ENCODE measurements at places on chromosomes 4 and X.

- no peak for DNase-seq
Measured at GRCh38 chr4:3524349-3524748, 7.9 kb downstream of the LRPAP1 start.

DNA sequence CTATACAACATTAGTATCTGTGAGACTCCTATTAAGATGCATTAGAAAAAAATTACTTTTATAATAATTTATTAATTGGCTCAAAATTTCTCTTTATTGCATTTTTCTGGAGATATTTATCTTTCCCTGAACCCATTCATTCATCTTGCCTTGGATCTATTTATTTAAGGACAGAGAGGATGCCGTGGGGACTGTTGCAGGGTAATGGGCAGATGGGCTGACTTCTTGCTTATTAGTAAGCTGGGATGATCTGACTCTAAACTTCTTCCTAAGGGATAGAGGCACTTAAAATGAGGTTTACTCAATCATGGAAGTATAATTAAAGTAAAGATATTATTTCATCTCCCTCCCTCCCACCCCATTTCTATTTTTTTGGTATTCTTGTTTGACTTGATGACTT is 18.2 kb upstream of the ANK2 start:
- no peak for DNase-seq

DNA sequence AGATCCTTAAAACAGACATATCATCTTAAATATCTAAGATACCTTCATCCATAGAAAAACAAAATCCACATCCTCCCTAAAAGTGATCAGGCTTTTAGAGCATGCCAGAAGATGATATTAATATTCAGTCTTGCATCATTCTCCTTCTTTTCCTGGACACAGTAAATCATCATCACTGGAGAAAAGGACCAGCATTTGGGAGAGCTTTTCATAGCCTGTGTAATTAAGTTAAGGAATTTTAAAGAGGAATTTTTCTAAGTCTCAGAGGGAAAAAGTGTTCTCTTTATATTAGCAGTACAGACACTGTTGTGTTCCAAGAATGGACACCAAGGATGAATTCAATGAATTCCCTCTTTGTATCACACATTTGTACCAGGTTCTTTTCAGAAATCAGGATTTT is 696 bp downstream of the SCRG1 start:
- DNase-seq, result no peak

GRCh38 chr4:86664959-86665358 is 70.8 kb downstream of the PTPN13 start:
- no peak for DNase-seq

- peak; percentile 72 for DNase-seq
Measured at GRCh38 chr4:89640620-89641366, 196.2 kb downstream of the SNCA start.

DNA sequence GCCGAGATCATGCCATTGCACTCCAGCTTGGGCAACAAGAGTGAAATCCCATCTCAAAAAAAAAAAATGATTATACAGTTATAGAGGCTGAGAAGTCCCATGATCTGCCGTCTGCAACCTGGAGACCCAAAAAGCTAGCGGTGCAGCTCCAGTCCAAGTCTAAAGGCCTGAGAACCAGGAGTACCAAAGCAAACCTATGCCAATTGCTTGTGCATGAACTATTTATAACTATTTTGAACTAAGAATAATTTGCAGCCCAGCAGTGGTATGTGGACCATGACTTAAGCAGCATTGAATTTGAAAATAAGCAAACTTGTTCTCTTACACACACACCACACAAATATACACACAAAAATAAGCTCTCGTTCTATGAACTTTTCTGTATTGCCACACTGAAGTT is 51.8 kb downstream of the TASL start:
- no peak for DNase-seq

GRCh38 chr4:141458501-141458900 is 177.9 kb upstream of the IL15 start:
- DNase-seq, result no peak

GRCh38 chr4:63757929-63758328 is 651.3 kb downstream of the TECRL start:
- no peak for DNase-seq

- no peak for DNase-seq
Measured at GRCh38 chr4:165964591-165964990, 91.6 kb downstream of the TLL1 start.

GRCh38 chrX:49192722-49193328 is 6.7 kb upstream of the PRICKLE3 start:
- no peak for DNase-seq

DNA sequence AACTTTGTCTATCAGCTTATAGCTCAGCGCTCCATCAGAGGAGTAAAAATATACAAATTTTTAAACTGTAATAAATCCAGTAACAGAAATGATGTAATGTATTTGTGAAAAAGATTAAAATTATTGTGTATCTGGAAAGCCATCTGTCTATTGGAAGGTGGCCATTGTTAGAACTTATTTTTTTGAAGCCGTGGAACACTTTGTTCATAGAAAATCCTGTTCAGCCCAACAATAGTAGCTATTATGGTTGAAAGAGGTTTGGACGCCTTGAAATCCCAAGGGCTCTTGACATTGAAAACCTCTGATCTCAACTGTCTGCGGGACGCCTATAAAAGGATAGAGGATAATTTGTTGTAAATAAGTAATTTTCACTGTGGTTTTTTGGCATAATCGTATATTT is 98.3 kb downstream of the RAPGEF2 start:
- DNase-seq, result no peak

DNA sequence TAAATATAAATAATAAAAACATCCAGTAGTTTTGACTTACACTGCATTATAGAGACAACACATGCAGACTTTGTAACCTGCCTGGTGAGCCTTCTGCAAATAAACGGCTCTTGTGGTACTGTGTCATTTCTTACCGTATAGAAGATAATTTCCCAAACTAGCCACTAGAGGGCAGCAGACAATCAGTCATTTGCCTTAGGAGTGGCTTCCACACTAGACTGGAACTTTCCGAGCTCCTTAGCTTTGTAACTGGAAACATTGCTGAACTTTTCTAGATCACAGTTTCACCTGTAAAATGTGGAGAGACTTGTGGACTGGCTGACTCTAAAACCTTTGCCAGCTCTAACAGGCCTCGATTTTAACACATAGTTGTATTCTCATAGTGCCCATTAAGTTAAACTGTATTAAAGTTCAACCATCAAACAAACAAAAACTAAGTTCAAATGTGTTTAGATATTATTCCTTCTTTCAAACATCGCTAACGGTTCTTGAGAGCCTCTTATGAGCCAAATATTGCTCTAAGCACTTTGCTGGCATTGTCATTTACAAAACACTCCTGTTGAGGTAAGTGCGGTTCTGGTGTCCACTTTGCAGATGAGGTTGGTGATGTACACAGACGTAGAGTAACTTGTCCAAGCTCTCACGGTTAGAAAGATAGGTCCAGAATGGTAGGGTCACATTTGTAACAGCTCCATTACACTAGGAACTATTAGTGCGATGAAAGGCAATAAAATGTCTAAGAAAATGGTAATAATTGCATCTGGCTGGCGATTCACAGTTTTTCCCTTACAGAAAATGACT is 345.5 kb downstream of the ANK2 start:
- DNase-seq, result no peak

DNA sequence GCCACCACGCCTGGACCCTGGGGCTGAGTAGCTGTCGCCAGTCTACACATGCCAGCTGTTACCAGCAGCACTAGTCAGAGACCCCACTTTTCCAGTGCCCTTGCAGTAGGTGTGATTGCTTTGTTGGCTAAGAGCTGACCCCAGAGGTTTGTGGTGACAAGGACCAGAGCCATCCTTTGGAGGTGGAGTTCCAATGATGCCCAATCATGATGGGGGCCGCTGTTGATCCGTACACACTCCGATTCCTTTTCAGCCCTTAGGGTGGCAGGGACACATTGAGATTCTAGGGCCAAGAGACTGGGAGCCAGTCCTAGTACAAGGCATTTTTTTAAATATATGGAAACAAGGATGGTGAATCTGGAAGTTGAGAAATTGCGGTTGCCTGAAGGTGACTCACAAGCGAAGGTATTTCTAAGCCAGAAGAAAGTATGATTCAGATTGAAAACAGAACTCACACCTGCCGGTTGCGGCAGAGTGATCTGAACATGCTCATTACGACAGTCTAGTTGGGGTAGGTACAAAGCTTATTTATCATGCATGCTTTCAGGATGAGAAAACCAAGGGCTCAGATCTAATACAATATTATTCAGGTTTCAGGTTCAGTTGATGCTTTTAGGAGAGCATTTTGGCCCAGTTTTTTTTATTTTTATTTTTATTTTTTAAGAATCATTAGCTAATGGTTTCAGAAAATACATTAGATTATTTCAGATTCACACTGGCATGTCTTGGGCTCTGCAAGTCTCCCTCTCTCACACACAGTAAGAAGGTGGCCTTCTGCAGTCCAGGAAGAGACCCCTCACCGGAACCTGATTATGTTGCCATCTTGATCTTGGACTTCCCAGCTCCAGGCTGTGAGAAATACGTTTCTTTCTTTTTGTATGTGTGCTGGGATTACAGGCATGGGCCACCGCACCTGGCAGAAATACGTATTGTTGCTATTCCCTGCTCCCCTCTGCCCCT is 43.4 kb downstream of the SHROOM2 start:
- DNase-seq, result no peak

GRCh38 chr4:151809716-151810115 is 48.9 kb upstream of the GATB start:
- DNase-seq, result no peak

GRCh38 chr4:34181311-34181841 is 2062.9 kb downstream of the ARAP2 start:
- no peak for DNase-seq

- no peak for DNase-seq
Measured at GRCh38 chr4:156326246-156326645, 372.6 kb upstream of the CTSO start.

DNA sequence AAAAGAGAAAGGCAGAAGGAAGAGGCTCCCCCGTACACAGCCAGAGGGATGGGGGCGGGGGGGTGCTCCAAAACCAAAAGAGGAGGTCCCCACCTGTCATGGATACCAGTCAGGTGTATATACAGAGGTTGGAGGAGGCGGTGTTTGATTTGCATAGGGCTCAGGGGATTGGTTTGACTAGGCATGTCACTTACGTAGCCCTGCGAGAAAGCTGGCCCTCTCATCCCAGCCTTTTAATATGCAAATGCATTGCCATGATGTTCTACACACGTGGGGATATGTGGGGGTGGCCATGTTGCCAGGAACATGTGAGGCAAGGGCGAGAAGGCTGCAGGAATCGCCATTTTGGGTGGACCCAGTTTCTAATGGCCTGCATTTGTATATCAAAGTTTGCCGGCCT is 38.6 kb downstream of the TMEM150C start:
- DNase-seq, result no peak

GRCh38 chrX:98514032-98514431 is 1630.3 kb downstream of the RPA4 start:
- DNase-seq, result no peak

GRCh38 chrX:22534643-22535042 is 261.9 kb downstream of the CBLL2 start:
- no peak for DNase-seq

- no peak for DNase-seq
Measured at GRCh38 chr4:36549252-36549651, 267.8 kb downstream of the DTHD1 start.

Measured in type B pancreatic cell (in vitro differentiated cells).